Colonic mucosa (tissue), 4 donors: ENCODE measurements at places on chromosomes 3 and 15. TPM values are rescaled to one million over a fixed set of nuclear protein-coding genes. Genes with fewer than 3 reads are reported as not detected.

Gene KNG1
- 1.2 TPM for total RNA-seq

- DNase-seq = no peak
Measured at GRCh38 chr3:187022403-187023029, 92.2 kb downstream of the ST6GAL1 start.

- DNase-seq = no peak
Measured at GRCh38 chr15:25544076-25544475, 105.3 kb upstream of the UBE3A start.

DNA sequence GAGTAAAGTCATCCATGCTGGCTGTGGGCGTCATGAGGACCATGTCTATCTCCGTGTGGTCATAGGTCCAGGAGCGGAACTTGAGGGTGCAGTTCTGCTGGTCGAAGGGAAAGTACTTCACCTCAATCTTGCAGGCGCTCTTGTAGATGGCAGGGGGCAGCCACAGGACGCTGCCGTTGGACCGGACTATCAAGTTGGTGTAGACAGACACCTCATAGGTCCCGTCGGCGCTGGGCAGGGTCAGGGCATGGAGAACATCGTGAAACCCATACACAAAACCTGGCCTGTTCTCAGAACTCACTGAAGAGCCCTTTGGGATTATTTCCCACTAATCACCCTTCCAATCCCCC, 8.9 kb upstream of the CHRNA3 start:
- DNase-seq = no peak

GRCh38 chr3:157097198-157097597, 62.7 kb downstream of the CCNL1 start:
- no peak for DNase-seq

DNA sequence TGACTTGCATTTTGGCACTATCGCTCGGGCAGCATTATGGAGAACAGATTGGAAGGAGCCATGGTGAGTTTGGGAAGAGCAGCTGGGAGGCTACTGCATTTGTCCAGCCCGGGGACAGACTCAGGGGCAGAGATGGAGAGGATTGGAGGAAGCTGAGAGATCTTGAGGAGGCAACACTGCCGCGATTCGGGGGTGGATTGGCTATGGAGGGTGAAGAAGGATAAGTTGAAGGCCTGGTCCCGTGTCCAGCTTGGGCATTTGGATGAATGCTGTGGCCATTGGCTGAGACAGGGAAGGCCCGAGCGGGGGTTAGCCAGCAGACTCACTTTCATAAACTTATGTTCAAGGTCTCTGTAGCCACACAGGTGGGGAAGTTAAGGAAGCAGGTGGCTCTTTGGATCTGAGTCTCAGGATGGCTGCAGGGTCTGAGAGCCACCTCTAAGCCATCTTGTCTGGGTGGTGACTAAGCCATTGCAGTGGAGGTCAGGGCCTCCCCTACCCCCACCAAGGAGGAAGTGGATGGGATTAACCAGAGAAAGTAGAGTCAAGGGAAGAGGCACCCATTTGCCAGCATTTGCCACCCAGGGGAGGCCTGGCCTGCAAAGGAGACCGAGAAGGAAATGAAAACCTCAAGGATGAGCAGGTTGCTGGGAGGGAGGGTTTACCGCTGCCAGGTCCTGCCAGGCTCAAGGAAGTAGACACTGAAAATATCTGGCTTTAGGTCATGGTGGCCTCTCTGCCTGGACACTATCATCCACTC, 144.0 kb upstream of the TLE3 start:
- DNase-seq = no peak
